Testis (tissue), 5 donors: ENCODE measurements at places on chromosomes 1 and 21.
A peak's percentile ranks its signal among the peaks of the same experiment; 100 is the strongest.

DNA sequence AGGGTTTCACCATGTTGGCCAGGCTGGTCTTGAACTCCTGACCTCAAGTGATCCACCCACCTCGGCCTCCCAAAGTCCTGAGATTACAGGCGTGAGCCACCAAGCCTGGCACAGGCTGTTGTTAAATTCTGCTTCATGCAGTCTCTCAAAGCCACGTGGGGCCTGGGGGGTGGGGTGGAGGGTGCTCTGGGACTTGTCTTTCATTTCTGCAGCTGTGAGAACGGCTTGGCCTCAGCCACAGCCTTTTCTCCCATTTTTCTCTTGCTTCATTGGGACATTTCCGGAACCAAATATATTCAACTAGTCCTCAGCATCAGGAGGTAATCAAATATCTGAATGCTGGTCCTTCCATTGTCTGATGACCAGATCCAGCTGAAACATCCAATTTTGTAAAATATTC, 27.6 kb upstream of the KCNE2 start:
- DNase-seq: no peak

DNA sequence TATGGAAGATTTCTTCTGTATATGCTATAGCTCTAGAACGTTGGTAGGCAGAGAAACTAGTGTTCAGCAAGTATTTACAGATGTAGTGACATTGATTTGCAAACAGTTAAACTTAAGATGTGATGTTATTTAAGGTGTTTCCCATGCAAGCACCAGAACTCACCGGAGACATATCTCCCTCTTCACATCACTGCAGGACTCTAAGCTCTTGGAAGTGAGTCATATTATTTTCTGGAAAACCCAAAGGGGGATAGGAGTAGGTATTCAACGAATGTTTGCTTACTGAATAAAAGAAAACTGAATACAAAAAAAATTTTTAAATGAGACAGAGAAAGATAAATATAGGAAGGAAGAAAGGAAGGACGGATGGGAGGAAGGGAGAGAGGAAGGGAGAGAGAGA, 25.0 kb downstream of the RGS4 start:
- DNase-seq: no peak

- DNase-seq: peak; percentile 34
Measured at GRCh38 chr21:42381347-42381984, 14.4 kb downstream of the TMPRSS3 start.

DNA sequence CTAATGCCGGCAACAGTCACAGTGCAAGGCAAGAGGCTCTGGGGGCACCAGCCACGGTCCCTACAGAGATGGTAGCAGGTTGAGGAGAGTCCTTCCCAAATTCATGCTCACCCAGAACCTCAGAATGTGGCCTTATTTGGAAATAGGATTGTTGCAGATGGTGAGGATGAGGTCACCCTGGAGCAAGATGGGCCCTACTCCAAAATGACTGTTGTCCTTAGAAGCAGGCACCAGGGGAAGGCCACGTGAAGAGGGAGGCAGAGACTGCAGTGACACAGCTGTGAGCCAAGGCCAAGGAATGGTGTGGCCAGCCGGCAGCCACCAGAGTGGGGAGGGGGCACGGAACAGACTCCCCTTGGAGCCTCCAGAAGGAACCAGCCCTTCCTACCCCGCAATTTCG, 70.8 kb upstream of the CLDN14 start:
- DNase-seq: no peak

- no peak for DNase-seq
Measured at GRCh38 chr21:44424608-44425306, 30.6 kb upstream of the LRRC3 start.

DNA sequence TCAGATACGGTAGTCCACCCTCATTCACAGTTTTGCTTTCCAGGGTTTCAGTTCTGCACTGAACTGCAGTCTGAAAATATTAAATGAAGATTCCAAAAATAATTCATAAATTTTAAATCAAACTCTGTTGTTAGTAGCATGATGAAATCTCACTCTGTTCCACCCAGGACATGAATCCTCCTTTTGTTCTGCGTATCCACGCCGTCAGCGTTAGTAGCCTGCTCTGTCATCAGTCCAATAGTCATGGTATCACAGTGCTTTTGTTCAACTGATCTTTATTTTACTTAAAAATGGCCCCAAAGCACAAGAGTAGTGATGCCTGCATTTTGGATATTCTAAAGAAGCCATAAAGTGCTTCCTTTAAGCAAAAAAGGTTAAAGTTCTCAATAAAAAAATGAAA, 23.9 kb downstream of the CHD1L start:
- DNase-seq: no peak

GRCh38 chr1:55225228-55225627, 10.1 kb upstream of the USP24 start:
- no peak for DNase-seq

DNA sequence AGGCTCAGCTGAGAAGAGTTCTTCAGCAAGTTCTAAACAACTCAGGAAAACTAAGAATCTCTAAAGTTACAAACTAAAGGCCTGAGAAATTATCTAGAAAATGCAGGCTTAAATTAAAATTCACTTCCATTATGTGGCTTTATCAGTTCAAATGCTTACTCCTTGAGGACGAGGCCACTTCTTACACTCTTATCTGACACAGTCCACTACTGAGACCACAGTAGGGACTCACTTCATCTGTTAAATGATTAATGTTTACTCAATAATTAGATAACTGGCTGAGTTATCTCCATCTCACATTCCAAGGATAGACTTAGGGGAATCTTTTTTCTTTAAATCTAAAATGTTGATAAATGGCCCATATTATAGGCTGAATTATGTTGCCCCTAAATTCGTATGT, 1.6 kb downstream of the C1orf141 start:
- no peak for DNase-seq

DNA sequence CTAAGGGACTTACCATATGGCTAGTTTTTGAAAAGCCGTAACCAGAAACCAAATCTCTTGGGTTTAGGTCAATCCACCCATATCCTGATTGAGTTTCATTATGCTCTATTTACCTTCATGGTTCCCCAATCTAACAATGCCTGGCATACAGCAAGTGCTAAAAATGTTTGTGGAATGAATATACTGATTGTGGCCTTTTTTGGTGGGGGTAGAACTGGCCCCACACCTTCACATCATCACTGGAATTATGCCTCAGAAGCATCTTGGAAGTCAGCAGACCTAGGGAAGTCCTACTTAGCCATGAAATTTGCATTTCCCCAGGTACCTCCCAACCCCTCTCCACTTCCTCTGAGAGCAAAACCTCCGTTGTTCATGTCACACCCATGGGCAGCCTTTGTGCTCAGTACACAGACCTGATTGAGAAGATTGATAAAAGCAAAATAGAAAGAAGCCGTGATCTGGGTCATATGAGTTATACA, 17.8 kb upstream of the SLAMF1 start:
- no peak for DNase-seq
